ENCODE measurements at places on chromosomes 13 and 19.
A peak's percentile ranks its signal among the peaks of the same experiment; 100 is the strongest.

DNA sequence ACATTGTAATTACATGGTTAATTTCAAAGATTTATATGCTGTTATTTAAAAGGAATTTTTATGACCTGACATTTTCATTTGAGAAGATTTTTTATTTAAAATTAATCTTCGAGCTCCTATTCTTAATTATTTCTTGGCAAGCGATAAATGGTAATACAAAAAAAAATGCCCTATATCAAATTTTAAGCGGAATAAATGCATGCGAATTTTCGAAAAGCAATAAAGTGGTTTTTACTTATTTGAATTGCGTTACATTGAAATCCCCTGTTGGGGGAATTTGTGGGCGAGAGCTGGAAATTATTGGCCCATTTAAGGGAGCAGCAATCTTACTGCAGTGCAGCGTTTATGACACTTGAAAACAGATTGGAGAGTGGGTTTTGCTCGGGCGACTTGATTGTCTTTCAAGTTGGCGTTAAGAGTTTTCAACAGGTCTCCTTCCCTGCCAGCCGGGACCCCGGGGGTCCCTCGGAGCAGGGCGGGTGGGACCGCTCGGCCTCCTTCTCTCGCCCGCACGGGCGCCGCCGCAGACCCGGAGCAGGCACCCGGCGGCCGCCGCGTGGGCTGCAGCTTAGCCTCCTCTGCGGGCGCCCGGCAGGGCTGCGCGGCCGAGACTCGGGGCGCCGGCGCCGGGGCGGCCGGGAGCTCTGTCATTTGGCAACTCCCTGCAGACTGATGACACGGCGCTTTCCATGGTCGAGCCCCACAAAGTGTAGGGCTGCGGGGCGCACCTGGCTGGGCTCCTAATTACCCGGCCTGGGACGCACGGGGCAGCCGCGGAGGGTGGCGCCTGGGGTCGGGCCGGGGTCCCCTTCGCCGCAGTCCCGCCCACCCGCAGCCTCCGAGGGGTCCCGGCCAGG, 255.1 kb upstream of the SOX21 start:
- peak; percentile 8 for DNase-seq

- DNase-seq, result no peak
Observed at GRCh38 chr13:111966933-111967332, 100.0 kb upstream of the SOX1 start.

DNA sequence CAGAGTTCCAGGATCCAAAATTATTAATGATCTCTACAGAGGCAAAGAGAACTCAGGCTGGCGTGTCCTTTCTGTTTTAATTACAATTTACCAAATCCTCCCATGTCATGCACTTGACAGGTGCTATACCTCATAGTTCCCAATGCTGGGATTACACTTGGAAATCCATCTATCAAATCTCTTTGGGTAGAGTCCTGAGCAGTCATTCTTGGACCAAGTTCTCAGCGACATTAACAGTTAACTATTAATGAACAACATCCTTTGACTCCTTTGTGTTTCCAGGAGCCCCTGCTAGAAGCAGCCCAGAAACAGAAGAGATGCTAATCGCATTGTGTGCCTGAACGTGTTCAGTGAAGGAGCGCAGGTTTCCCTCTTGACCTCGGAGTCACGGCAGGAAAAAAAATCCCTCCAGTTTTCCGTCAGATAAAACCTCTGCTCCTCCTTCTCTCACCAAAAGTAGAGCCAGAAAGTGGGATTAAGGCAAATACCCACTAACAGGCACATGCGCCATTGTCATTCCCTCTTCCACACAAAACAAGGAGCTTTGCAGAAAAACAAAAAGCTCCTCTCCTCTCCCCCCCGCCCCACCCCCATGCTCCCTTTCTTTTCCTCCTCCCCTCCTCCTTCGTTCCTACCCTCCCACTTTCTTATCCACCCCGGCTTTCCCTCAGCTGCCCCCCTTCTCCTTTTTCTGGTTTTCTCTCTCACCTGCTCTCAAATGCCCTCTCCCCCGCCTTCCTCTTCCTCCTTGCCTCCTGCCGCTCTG, 224.7 kb downstream of the ZIC5 start:
- no peak for DNase-seq

- DNase-seq, result no peak
Observed at GRCh38 chr13:73765651-73766384, 368.4 kb downstream of the KLF12 start.

DNA sequence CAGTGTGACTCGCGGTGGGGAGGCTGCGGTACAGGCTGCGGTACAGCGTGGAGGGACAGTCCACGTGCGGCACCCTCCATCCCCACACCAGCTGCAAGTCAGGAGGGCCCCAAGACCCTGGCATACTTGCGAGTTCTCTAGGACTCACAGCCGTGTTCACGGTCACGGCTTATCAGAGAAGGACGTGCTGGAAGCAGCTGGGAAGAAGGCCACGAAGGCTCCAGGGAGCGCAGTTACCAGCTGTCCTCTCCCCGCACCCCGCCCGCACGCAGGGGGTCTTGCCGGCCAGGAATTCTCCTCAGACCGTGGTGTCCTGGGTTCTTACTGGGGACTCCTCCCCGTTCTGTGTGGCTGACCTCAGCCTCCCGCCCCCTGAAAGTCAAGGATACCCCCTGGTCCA, 6.2 kb downstream of the ZNF444 start:
- DNase-seq, result no peak

DNA sequence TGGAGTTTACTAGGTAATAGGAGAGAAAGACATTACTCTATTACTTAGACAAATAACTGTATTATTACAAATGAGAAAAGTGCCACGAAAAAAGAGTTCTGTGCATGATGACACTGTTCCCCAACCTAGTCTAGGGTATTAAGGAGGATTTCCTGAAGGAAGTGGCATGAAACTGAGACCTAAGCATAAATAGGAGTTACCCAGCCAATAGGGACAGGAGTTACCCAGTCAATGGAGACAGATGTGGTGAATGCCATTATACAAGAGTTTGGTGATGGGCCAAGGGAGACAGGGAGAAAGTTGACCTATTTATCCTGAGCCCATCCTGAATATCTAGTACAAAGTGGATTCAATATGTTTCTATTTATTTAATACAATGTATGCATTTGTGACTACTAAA, 65.4 kb downstream of the KL start:
- no peak for DNase-seq

GRCh38 chr19:10433131-10433536, 12.8 kb downstream of the PDE4A start:
- no peak for DNase-seq

GRCh38 chr13:52833296-52833875, 15.1 kb downstream of the PCDH8 start:
- DNase-seq, result no peak

DNA sequence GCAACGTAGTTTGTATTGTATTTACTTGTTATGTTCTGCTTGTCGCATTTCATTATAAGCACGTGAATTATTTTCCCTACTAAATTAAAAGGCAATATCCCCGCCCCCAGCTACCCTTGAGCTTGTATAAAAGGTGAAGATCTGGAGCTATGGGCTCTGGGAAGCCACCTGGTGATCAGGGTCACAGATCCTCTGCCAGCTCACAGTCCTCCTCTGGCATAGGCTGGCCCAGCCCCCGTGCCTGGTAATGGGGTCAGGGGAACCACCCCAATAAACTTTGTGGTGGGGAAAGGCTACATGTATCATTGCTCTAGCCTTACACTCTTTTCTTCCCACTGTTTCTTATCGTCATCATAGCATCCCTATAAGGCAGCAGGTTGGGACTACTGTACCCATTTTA, 190.2 kb upstream of the TSHZ3 start:
- DNase-seq, result no peak

All from K562 (cell line).